ENCODE measurements at places on chromosomes 11 and 22. TPM values are rescaled to one million over a fixed set of nuclear protein-coding genes. Genes with fewer than 3 reads are reported as not detected.

DNA sequence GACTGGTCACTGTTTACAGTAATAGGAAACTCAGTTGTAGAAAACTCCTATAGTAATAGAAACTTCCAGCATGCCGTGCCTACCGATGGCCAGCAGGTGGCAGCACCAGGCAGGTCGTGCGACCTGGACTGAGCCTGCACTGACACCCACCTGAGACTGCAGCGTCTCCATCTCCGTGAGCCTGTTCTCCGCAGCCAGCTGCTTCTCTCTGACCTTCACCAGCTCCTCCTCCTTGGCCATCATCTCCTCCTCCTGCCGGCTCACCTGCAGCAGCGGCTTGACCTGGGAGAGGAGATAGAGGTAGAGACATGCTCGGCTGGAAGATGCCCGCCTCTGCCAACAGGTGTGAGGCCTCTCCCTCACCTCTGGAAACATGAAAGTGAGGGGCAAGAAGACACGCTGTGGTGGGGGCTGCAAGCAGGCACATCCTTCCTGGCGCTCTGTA, 48.5 kb downstream of the APOL1 start:
- H3K4me1 ChIP-seq, result peaks cover 61% of the 10 kb centered on the region
- H3K27ac ChIP-seq, result peak overlapping the region; percentile 100
- no peak overlapping the region for H3K4me3 ChIP-seq
- H3K36me3 ChIP-seq, result peaks cover 96% of the 10 kb centered on the region
- DNase-seq, result peak; percentile 92

GRCh38 chr11:61124574-61125309, 22.5 kb downstream of the CD5 start:
- no peak overlapping the region for H3K4me3 ChIP-seq
- no peak for DNase-seq
- no peak overlapping the region for H3K27ac ChIP-seq
- H3K27me3 ChIP-seq, result no peaks in the 10 kb centered on the region
- H3K4me1 ChIP-seq, result peaks cover 27% of the 10 kb centered on the region

- H3K36me3 ChIP-seq, result no peaks in the 10 kb centered on the region
- no peak within 1 kb of the TSS for H3K27ac ChIP-seq
- peaks cover 9% of the 10 kb centered on the region for H3K4me1 ChIP-seq
- peak within 1 kb of the TSS; percentile 39 for H3K4me3 ChIP-seq
Measured at GRCh38 chr11:93330446-93330984, at the start of gene DEUP1. Gene DEUP1, plus strand, starts transcription at chr11:93330742. Its CDS starts 1,518 bp downstream, at chr11:93332260.

- peaks cover 24% of the 10 kb centered on the region for H3K4me1 ChIP-seq
- H3K27ac ChIP-seq, result peak overlapping the region; percentile 29
- no peaks in the 10 kb centered on the region for H3K36me3 ChIP-seq
- DNase-seq, result no peak
- H3K27me3 ChIP-seq, result no peaks in the 10 kb centered on the region
Measured at GRCh38 chr11:15815246-15816195, 540.8 kb downstream of the SOX6 start.

GRCh38 chr22:38882972-38883622, 11.1 kb upstream of the CBX6 start:
- H3K4me1 ChIP-seq, result peaks cover 33% of the 10 kb centered on the region
- H3K27ac ChIP-seq, result peak overlapping the region; percentile 91
- H3K27me3 ChIP-seq, result no peaks in the 10 kb centered on the region
- no peaks in the 10 kb centered on the region for H3K36me3 ChIP-seq
- H3K4me3 ChIP-seq, result no peak overlapping the region

DNA sequence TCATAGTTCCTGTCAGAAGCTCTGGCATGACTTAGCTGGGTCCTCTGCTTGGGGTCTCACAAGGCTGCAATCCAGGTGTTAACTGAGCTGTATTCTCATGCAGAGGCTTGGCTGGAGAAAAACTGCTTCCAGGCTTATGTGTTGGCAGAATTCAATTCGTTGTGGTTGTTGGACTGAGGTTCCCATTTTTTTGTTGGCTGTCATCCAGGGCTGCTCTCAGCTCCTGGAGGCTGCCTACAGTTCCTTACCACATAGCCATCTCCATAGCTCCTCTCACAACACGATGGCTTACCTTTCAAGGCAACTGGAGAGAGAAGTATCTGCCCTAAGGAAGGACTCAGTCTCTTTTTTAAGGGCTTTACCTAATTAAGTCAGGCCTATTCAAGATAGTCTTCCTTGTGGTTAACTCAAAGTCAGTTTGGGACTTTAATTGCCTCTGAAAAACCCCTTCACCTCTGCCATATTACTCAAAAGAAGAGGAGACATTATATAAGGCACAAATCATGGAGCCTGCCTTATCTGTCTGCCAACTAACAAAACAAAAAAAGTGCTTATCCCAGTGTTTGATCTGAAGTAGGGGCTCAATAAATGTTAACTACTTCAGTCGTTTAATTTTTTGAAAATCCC, 35.2 kb downstream of the OR2AG2 start:
- no peak overlapping the region for H3K27ac ChIP-seq
- no peaks in the 10 kb centered on the region for H3K36me3 ChIP-seq
- no peaks in the 10 kb centered on the region for H3K27me3 ChIP-seq
- DNase-seq, result no peak
- no peak overlapping the region for H3K4me3 ChIP-seq

DNA sequence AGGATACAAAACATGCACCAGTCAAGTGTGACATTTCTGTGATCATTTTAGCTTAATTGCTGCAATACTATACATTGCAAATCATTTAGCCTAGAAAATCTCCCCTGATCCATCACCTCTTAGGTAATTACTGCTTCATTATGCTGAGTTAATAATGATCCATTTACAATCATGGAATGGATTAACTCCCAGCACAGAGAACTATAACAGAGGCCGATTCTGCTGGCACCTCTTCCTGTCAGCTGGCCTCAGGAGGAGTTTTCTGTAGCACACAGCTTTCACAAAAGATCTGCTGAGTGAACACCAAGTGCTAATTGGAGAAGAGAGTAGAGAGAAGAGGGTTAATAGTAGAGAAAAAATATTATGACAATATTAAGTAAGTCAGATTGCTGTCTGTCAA, 591.8 kb upstream of the KIRREL3 start:
- no peaks in the 10 kb centered on the region for H3K27me3 ChIP-seq
- H3K27ac ChIP-seq, result no peak overlapping the region
- H3K36me3 ChIP-seq, result no peaks in the 10 kb centered on the region
- no peaks in the 10 kb centered on the region for H3K4me1 ChIP-seq
- DNase-seq, result no peak
- no peak overlapping the region for H3K4me3 ChIP-seq

DNA sequence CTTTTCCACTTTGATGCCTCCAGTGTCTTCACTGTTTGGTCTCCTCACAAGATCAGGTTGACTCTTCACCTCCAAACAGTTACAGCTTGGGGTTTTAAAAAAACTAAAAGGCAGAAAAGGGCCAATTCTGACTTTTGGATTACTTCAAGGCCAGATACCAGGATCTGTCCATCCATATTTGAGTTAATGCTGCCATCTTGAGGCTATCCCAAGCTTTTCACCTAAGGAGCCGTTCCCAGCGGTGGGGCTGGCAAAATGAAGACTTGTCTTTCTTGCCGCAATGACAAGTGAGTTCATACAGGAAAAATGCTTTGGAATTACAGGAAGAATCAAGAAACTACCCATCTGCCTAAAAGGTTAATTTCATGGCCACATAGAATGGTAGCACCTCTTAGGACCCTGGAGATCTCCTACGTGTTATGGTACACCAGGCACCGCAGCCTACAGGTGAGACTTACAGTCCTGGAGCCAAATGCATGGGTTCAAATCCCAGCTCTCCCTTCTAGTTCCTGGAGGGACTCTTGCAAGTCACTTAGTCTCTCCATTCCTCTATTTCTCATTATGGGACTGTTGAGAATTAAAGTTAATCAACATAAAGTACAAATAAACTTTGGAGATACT, 6.0 kb upstream of the OR5B21 start:
- H3K4me3 ChIP-seq, result no peak overlapping the region
- H3K4me1 ChIP-seq, result no peaks in the 10 kb centered on the region
- no peaks in the 10 kb centered on the region for H3K36me3 ChIP-seq
- no peak overlapping the region for H3K27ac ChIP-seq

- DNase-seq, result peak; percentile 88
- no peaks in the 10 kb centered on the region for H3K36me3 ChIP-seq
- no peak overlapping the region for H3K4me3 ChIP-seq
- H3K27ac ChIP-seq, result peak overlapping the region; percentile 40
- H3K4me1 ChIP-seq, result no peaks in the 10 kb centered on the region
Measured at GRCh38 chr22:46748908-46749675, 11.0 kb upstream of the CERK start.

DNA sequence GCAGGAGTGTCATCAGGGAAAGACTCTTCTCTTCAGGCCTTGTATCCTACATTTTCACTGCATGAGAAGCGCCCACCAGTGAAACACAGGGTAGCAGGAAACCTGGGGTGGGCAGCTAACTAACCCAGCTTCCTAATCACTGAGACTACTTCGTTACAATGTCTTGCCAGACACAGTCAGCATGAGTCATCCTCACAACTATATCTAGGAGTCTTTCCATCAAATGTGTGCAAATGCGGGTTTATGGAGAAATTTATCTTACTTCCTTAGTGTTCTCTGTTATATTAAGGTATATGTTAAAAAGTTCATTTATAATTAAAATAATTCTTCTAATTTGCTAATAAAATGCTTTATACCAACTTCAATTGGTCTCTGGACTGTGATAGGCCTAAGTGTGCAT, 79.9 kb upstream of the RAB1B start:
- peaks cover under 1% of the 10 kb centered on the region for H3K36me3 ChIP-seq
- no peak for DNase-seq
- no peaks in the 10 kb centered on the region for H3K4me1 ChIP-seq
- H3K4me3 ChIP-seq, result no peak overlapping the region

- H3K4me3 ChIP-seq, result no peak overlapping the region
- H3K4me1 ChIP-seq, result peaks cover 36% of the 10 kb centered on the region
- no peak for DNase-seq
- no peak overlapping the region for H3K27ac ChIP-seq
- no peaks in the 10 kb centered on the region for H3K36me3 ChIP-seq
- H3K27me3 ChIP-seq, result no peaks in the 10 kb centered on the region
Measured at GRCh38 chr11:35675901-35676610, 13.5 kb downstream of the TRIM44 start.

GRCh38 chr22:47128216-47128615, 365.8 kb downstream of the TBC1D22A start:
- no peak overlapping the region for H3K27ac ChIP-seq
- no peaks in the 10 kb centered on the region for H3K27me3 ChIP-seq
- no peaks in the 10 kb centered on the region for H3K4me1 ChIP-seq
- no peak for DNase-seq
- H3K4me3 ChIP-seq, result no peak overlapping the region

GRCh38 chr22:38316364-38317121, 690 bp downstream of the CSNK1E start:
- peaks cover 55% of the 10 kb centered on the region for H3K4me1 ChIP-seq
- peak; percentile 87 for DNase-seq
- no peaks in the 10 kb centered on the region for H3K36me3 ChIP-seq
- no peaks in the 10 kb centered on the region for H3K27me3 ChIP-seq

The P2RX3 gene
- polyA plus RNA-seq, result 0.07 TPM

The C11orf21 gene
- not detected for polyA plus RNA-seq

The SLC22A6 gene
- polyA plus RNA-seq, result not detected

The GSTT2B gene
- polyA plus RNA-seq, result 6.7 TPM

The BTBD18 gene
- polyA plus RNA-seq, result not detected

Measured in sigmoid colon (tissue), 7 donors.